Activated CD4-positive, alpha-beta T cell treated with anti-CD3 and anti-CD28 coated beads, Interleukin-2, amount 50 U/mL, for 48 hours (primary cell): ENCODE measurements at places on chromosomes 16 and 17.
A peak's percentile ranks its signal among the peaks of the same experiment; 100 is the strongest.

DNA sequence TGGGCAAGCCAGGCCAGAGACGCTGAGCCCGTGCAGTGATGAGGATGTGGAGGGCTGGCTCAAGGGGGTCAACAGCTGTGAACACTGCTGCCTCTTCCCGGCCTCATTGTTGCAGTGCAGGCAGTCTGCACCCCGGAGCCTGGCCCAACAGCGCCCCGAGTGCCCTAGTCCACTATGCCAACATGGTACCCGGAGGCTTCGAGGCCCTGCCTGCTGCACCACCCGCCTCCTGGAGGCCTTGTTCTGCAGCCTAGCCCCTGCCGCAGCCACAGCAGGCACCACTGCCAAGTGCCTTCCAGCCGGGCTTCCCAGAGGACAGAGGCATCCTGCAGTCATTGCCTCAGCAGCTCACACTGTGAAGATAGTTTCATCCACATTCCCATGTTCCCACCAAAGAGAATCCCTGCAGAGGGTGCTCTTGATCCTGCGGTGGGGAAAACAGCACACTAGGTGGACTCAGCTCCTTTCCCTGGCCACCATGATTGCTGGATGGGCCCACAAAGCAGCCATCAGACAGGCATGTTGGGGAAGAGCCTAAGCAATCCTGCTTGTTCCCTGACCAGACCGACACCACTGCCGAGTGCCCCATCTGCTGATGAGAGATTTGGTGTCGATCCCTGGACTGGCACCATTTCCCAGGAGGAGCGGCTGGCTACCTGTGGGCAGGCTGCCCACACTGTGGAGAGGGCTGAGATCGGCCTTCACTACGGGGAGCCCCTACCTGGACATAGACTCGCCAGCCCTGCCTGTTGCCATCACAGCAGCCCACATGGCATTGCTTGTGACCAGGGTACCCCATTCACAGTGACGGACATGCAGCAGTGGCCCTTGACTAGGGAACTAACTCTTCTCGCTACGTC lies 44.9 kb downstream of the USP22 start:
- no peak for DNase-seq

GRCh38 chr17:76053246-76054111 lies 18.8 kb downstream of the SRP68 start:
- DNase-seq = peak; percentile 32

GRCh38 chr16:27290562-27290961 lies 22.0 kb upstream of the NSMCE1 start:
- DNase-seq = no peak

- DNase-seq = no peak
Observed at GRCh38 chr17:50767446-50767845, at the start of gene ANKRD40CL. Gene ANKRD40CL (minus strand): TSS chr17:50767518. CDS start chr17:50766913, 605 bp downstream.

DNA sequence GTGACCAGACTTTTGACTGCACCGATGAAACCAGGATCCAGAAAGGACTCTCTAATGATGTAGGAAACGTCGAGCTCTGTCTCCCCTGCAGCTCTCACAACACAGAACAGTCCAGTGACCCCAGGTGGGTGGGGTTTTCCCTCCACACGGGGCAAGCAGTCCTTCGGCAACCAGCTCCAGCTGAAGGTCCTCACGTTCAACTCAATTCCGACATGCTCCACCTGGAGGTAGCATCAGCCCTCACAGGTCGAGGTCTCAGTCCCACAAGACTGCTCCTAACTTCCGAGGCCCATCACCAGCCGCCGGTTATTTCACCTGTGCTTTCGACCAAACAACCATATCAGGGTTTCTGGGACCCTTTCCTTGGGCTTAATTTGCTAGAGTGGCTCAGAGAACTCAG lies 28.2 kb downstream of the ITGAE start:
- no peak for DNase-seq

- DNase-seq = no peak
Observed at GRCh38 chr17:15031975-15032374, 233.2 kb downstream of the PMP22 start.

DNA sequence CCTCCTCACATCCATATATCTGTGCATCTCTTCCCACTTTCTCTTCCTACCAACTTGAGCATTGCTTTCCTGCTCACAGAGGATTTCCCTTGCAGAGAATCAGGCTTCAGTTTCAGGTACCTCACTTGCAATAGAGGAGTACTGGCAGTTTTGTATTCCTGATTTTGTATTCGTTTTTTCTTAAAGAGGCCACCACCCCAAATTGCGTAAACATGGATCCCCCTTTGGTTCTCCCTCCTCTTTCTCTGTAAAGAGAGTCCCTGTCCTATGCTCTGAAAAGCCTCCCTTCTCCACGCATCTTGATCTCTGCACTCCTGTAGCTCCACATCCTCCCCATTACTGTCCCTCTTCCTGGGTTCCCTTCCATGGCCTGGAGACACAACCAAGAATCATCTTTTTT lies 32.2 kb downstream of the TEKT3 start:
- DNase-seq = no peak

DNA sequence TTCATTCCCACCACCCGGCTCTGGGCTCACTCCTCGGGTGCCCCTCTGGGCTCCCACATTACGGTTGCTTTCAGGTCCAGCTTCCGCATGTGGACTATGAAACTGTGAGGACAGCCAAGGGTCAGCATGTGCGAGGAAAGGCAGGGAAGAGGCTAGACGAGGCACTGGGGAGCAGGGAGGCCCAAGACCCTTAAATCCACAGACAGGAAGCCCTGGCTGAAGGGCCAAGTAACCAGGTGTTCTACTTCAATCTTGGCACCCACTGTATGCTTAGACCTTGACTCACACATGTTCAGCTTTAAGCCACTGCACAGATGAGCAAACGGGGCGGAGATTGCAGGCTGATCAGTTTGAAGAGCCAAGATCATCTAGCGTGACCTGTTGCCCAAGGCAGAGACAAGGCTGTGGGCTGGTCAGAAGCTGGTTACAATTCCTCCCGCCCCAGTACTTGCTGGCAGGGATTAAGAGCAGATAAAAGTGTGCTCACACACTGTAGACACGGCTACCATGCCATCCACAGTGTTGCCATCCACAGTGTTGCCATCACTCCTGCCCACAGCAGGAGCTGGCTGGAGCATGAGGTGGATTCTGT lies at the start of gene CES4A:
TSS of gene CES4A (plus strand) at position 393 of the 592 bp plus-strand sequence. CDS start at position 577, 184 bp downstream.
- DNase-seq = no peak

DNA sequence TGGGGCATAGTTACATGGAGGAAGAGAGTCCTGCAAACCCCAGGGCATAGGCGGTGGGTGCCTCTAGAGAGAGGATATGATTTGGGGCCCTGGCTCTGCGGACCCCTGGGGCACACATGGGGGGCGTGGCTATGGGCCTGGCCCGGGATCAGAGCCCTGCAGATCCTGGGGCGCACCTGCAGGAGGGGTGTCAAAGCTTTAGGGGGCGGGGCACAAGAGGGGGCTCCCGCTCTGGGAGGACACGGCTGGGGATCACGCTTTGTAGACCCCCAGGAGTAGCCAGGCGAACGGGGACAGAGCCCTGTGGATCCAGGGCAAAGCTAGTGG lies 497 bp downstream of the BCL7C start:
- peak; percentile 30 for DNase-seq

- no peak for DNase-seq
Observed at GRCh38 chr16:56607109-56607618, 1.2 kb upstream of the MT2A start.

- no peak for DNase-seq
Observed at GRCh38 chr17:58107306-58107705, 24.1 kb downstream of the DYNLL2 start.

- DNase-seq = no peak
Observed at GRCh38 chr16:48958681-48959080, 323.0 kb downstream of the CBLN1 start.

- DNase-seq = peak; percentile 71
Observed at GRCh38 chr17:78842881-78843565, 2.4 kb upstream of the USP36 start.

DNA sequence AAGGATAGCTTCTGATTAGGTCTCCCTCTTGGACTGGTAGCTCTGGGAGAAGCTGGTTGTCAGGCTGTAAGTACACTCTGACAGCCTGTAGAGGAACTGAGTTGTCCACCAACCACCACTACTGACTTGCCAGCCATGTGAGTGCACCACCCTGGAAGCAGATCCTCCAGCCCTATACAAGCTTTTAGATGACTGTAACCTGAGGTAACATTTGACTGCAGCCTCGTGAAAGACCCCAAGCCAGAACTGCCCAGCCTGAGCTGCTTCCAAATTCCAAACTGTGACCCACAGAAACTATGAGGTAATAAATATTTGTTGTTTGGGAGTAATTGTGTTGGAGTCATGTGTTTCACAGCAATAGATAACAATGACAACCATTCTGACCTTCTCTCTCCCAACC lies 30.8 kb upstream of the DYNLL2 start:
- DNase-seq = no peak

GRCh38 chr16:57534881-57535658 lies 1.3 kb downstream of the CCDC102A start:
- no peak for DNase-seq

- DNase-seq = peak; percentile 74
Observed at GRCh38 chr16:80027007-80027965, 426.7 kb upstream of the MAF start.

DNA sequence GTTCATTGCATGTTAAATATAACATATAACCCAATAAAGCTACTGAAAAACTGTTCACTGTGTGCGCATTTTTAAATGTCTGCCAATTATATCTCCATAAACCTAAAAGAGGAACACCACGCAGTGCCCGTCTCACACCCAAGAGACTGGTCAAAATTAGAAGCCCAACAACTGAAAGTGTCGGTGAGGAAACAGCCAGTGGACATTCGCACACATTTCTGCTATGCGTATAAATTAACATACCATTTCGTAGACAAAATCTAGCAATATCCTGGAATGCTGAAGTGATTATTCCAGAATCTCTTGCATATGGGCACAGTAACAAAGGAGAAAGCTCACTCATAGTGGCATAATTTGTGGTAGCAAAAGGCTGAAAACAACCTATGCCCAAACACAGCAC lies 55.9 kb downstream of the CPPED1 start:
- DNase-seq = no peak

- DNase-seq = no peak
Observed at GRCh38 chr17:36885153-36885735, 52.0 kb upstream of the LHX1 start.

DNA sequence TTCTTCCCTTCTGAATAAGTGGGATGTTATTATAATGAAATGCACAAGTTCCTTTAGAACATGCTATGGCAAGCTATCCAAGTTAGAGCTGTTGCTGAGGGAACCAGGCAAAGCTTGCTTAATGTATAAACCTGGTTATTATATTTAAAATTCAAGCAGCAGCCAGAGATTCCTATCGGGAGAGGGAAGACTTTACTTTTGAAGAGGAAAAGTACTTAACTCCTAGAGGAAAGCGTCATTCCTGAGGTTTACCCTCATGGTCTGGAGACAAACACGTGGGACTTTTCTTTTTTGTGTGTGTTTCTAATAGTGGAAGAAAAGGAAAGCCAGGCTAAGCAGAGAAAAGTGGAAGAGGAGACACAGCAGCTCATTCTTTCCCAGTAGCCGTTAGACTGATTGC lies 39.9 kb upstream of the MYH10 start:
- no peak for DNase-seq

DNA sequence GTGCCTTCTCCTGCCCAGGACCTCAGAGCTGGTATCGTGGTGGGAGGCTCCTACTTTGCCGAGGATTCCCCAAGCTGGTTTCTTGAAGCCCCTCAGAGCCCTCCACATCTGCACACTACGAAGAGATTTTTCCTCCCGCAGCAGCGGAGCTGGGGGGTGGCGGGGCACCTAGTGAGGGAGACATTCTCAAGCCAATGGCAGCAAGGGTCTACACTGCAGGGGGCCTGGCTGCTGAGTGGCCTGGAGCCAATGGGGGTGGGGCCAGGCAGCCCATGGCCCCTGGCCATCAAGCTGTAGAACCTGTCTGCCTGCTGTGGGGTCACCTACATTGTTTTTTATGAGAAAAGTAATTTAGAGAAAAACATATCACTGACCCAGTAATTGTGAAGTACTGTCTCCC lies 5.0 kb downstream of the SLC26A11 start:
- no peak for DNase-seq

DNA sequence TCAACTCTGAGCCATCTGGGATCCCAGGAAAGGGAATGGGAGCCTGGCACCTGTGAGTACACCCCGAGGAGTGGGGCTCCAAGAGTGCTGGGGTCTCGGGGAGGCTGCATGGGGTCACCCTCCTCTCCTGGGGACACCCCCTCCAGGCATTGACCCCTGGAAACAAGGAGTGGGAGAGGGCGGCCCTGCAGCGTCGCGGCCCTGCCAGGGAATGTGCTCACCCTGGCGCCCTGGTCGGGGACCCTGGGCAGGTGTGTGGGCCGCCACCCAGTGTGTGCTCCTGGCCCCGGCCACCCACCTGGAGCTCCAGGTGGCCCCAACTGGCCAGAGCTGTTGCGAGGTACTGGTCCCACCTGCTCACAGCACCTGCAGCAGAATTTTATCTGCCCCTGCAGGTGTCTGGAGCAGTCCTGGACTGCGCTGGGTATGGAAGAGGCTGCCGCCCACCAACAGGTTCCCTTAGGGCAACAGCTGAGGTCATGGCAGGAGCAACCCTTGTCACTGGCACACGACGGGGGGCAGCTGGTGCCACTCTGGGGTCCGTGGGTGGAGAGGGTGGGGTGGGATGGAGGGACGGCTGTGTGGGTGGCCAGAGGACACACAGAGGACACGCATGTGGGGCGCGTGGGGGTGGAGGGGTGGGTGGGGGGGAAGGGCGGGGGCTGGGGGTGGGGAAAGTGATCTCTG lies 5.4 kb upstream of the PABPN1L start:
- no peak for DNase-seq

GRCh38 chr17:28885363-28885762 lies 12.2 kb downstream of the FLOT2 start:
- DNase-seq = no peak

GRCh38 chr16:85917012-85917411 lies 18.1 kb downstream of the IRF8 start:
- DNase-seq = no peak

- DNase-seq = no peak
Observed at GRCh38 chr16:2238838-2239675, 2.8 kb downstream of the DNASE1L2 start.

DNA sequence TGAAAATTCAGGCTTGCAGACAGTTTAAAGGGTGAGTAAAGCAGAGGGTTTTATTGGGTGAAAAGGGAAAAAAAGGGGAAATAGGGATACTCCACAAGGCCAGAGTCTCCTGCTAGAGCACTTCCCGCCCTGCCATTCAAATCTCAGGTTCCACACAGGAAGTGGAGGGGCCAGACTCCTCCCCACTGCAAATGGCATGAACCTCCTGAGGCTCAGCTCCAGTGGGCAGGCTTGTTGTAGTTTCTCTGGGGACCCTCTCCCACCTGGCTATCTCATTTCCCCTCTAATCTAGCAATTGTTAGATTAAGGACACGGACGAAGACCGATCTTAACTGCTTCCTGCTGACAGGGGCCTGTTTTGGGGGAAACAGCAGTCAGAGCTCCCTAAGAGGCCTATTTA lies 43.4 kb downstream of the TAOK1 start:
- DNase-seq = no peak
